ENCODE measurements at places on chromosomes 1 and 21. TPM values are rescaled to one million over a fixed set of nuclear protein-coding genes. Genes with fewer than 3 reads are reported as not detected.

GRCh38 chr1:149966405-149966804 lies 29.7 kb upstream of the MTMR11 start:
- H3K4me1 ChIP-seq: peaks cover 3% of the 10 kb centered on the region
- no peak overlapping the region for H3K4me3 ChIP-seq
- no peak for DNase-seq
- no peak overlapping the region for H3K27ac ChIP-seq
- peaks cover 15% of the 10 kb centered on the region for H3K36me3 ChIP-seq

DNA sequence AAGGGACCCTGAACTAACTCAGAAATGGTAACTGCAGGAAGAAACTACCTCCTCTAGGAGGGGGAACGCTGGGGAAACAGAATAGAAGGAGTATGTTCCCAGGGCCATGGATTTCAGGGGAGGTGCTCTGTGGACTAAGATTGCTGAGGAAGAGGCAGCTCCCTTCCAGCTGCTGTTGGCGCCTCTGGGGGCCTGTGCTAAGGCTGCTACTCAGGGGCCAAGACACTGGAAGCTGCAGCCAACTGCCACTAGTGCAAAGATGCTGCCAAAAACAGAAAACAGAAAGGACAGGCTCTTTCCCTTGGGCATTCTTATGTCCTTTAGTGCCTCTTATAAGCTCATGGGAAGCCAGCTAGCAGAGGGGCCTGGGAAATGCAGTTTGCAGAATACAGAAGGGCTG lies 58.0 kb upstream of the SGIP1 start:
- H3K27me3 ChIP-seq: no peaks in the 10 kb centered on the region
- no peak for DNase-seq
- no peak overlapping the region for H3K4me3 ChIP-seq

GRCh38 chr1:170927955-170928840 lies 7.1 kb upstream of the MROH9 start:
- no peaks in the 10 kb centered on the region for H3K36me3 ChIP-seq
- peaks cover 23% of the 10 kb centered on the region for H3K4me1 ChIP-seq
- no peak overlapping the region for H3K4me3 ChIP-seq
- no peak overlapping the region for H3K27ac ChIP-seq

TCHH gene
- polyA plus RNA-seq: 0.14 TPM
